ENCODE measurements at places on chromosomes 6 and 20. TPM values are rescaled to one million over a fixed set of nuclear protein-coding genes. Genes with fewer than 3 reads are reported as not detected.

NRSN1 gene
- total RNA-seq = not detected

STX11 gene
- total RNA-seq = 0.30 TPM

NHSL1 gene
- 23.1 TPM for total RNA-seq

- no peak for DNase-seq
Measured at GRCh38 chr6:136014454-136015437, 163.2 kb downstream of the PDE7B start.

DNA sequence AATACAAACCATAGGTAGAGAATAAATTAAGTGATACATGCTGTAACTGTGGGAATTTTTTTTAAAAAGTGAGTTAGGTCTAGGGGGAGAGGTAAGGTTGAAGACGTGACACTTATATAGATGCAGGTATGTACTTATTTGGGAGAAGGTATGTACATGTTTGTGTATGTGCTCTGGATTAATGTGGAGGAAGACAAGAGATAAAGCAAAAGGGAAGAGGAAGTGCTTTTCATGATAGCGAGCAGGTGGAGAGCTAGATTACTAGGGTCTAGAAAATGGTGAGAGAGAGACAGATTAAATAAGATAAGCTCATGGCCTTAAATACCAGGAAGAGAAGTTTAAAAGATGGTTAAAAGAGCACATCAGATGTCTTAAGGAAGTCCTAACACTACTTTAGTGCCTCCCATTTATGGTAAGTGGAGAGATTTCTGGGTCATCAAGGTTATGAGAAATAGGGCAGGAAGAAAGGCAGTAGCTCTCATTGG lies 92.5 kb downstream of the MAN1A1 start:
- DNase-seq = no peak

GRCh38 chr6:116012951-116013350 lies 47.7 kb downstream of the FRK start:
- no peak for DNase-seq
